Uterus (tissue), 4 donors: ENCODE measurements at places on chromosomes 2 and 18. TPM values are rescaled to one million over a fixed set of nuclear protein-coding genes. Genes with fewer than 3 reads are reported as not detected.
A peak's percentile ranks its signal among the peaks of the same experiment; 100 is the strongest.

GRCh38 chr18:45350404-45351156 is 264.7 kb upstream of the SLC14A2 start:
- no peak for DNase-seq

GRCh38 chr18:59139291-59139614 is 431 bp upstream of the SEC11C start:
- peak; percentile 90 for DNase-seq

- DNase-seq = no peak
Observed at GRCh38 chr2:5730386-5730785, 38.2 kb downstream of the SOX11 start.

GCFC2 gene
- 39.3 TPM for total RNA-seq

DNA sequence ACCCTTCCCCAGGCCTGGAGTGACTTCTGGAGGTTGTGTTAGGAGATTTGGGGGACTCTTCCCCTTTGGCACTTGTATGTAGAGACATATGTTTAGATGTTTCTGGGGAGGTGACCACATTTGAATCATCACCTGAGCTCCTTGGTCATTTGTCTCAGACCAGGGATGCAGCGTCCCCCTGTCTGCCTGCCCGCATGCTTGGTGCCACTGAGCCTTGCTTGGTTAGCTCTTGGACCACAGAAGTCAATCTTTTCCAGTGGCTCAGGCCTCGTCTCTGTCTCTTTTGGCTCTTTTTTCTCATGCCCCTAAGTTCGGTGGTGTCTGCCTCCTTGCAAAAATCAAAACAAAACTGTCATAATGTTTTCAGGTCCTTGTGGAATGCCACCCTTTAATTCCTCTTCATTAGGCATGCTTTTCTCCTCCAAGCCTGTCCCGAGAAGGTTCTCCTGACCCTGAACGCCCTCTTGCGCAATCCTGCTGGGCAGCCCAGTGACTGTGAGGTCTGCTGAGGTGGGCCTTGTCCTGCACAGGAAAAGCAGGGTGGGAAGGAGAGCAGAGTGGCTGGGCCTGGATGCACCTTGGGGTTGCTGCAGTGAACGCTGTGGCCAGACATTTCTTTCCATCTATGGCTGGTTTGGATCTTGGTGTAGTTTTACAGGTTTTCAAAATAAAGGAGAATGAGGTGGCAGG is 24.9 kb downstream of the GLI2 start:
- peak; percentile 62 for DNase-seq

- DNase-seq = no peak
Observed at GRCh38 chr2:167842047-167842446, 405.3 kb downstream of the STK39 start.

ZBTB7C gene
- 10.2 TPM for total RNA-seq

GRCh38 chr2:121625953-121626352 is 23.3 kb downstream of the CLASP1 start:
- DNase-seq = no peak

MYCN gene
- 4.1 TPM for total RNA-seq

RGPD3 gene
- total RNA-seq = 1.5 TPM

DNA sequence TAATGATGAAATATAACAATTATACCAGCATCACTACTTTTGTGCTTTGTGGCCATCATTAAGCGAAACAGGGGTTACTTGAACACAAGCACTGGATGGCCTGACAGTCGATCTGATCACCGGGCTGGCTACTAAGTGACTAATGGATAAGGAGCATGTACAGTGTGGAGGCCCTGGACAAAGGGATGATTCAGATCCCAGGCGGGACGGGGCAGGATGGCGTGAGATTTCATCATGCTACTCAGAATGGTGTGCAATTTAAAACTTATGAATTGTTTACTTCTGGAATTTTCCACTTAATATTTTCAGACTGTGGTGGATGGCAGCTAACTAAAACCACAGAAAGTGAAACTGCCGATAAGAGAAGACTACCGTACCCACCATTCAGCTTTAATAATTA is 7.0 kb upstream of the CLIP4 start:
- DNase-seq = no peak

M1AP gene
- not detected for total RNA-seq

DIPK1C gene
- not detected for total RNA-seq

DNA sequence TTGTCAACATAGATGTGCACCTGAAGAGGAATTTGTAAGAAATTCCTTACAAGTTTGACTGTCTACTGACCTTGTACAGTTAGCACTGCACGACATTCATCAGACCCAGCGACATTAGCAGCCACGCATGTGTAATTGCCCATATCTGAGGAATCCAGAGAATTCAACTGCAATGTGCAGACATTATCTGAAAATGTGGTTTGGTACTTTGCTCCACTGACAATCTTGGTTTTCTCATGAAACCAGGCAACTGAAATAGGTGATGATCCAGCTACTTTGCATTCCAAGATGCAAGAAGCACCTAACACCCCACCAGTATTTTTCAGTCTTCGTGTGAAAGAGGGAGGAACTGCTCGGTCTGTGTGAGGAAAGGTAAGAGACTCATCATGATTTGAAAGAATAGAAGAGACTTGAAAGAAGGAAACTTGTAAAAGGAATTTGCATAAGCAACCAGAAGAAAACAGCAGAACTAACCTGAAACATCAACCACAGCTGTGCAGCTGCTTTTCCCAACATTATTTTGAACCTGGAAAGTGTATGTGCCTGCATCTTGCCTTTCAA is 83.4 kb downstream of the TTN start:
- DNase-seq = no peak

- DNase-seq = no peak
Observed at GRCh38 chr2:105323111-105323510, 6.4 kb downstream of the TGFBRAP1 start.

- DNase-seq = no peak
Observed at GRCh38 chr2:127560931-127561280, 25.4 kb downstream of the MYO7B start.

MOGAT1 gene
- not detected for total RNA-seq
